Fibroblast of skin of right quadriceps (primary cell): ENCODE measurements at places on chromosomes 2 and 18.

GRCh38 chr2:172962824-172963223 is 112.8 kb upstream of the MAP3K20 start:
- DNase-seq: peak; percentile 65

DNA sequence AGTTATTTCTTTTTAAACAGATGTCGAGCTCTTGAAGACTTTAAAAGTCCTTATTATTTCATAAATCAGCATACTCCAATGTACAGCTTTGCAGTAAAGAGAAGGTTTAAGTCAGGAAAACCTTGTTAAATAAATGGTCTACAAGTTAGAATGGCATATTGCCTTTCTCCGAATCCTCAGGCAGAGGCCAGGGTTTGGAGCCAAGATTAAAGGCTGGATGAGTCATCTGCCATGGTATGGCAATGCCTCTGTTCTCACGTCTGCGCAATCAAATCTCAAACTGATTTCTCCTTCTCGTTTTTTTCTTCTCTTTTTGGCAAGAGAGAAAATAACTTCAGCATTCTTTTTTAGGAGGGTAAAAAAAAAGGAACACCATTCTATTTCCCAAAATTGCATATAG is 5.6 kb upstream of the KCNJ3 start:
- peak; percentile 15 for DNase-seq

GRCh38 chr2:188609321-188610049 is 317.8 kb downstream of the GULP1 start:
- peak; percentile 65 for DNase-seq

- DNase-seq: no peak
Measured at GRCh38 chr2:80028584-80028983, 276.0 kb downstream of the LRRTM1 start.

DNA sequence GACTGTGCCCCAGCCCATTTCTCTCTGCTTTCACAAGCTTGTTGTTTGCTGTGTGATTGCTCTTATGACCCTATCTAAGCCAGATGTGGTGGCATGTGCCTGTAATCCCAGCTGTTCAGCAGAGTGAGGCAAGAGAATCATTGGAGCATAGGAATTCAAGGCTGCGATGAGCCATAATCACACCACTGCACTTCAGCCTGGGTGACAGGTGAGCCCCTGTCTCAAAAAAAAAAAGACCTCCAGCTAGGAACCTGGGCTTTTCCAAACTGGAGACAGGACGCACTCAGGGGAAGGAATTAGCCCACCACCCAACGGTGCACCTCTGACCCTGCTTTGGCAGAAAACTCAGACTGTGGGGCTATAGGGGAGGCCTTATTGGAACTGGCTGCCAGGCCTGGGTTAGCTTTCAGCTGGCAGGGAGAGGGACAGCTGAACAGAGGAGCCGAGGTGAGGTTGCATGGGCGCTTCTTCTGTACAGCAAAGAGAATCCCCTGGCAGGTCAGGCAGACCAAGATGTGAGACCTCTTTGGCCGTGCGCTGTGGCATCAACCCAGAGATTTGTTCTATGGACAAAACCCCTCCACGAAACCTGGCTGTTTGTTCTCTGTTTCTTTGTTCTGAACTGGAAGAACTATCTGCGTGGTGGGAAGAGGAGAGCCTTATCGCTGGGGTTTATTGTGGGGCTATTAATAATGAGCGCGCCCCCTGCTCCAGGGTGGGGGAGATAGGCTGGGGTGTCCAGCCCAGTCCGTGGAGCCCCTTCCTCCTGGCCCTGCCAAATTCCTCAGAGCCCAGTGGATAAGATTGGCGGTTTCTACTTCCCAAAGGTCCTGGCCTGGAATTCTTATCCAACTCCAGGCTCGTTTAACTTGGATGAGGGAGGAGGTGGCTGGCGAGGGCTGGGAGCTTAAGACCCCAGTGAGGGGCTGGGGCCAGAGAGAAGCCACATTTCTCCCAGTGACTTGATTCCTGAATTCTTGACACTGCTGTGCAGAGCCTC is 38.8 kb upstream of the SMAD7 start:
- no peak for DNase-seq

- no peak for DNase-seq
Measured at GRCh38 chr18:7206217-7206616, 24.7 kb upstream of the LRRC30 start.

- no peak for DNase-seq
Measured at GRCh38 chr2:8059255-8059654, 622.6 kb upstream of the ID2 start.

GRCh38 chr2:10374362-10374943 is 71.7 kb downstream of the HPCAL1 start:
- DNase-seq: no peak

- DNase-seq: peak; percentile 76
Measured at GRCh38 chr2:9091811-9092210, 88.3 kb upstream of the MBOAT2 start.

DNA sequence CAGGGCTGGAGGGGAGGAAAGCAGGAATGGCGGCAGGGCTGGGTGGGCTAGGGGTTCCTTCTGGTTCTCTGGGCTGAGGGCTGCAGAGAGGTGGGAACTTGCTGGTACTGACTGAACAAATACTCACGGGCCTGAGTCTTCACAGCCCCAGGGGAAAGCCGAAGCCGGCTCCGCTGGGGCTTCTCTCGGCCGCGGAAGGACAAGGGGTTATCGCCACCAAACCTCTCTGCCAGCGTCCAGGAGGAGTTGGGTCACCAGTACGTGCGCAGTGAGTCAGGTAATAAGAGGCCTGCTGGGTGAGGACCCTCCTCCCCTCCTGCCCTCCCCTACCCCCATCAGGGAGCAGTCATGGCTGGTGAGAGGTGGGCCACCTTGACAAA is 13.5 kb upstream of the GMPPA start:
- no peak for DNase-seq

DNA sequence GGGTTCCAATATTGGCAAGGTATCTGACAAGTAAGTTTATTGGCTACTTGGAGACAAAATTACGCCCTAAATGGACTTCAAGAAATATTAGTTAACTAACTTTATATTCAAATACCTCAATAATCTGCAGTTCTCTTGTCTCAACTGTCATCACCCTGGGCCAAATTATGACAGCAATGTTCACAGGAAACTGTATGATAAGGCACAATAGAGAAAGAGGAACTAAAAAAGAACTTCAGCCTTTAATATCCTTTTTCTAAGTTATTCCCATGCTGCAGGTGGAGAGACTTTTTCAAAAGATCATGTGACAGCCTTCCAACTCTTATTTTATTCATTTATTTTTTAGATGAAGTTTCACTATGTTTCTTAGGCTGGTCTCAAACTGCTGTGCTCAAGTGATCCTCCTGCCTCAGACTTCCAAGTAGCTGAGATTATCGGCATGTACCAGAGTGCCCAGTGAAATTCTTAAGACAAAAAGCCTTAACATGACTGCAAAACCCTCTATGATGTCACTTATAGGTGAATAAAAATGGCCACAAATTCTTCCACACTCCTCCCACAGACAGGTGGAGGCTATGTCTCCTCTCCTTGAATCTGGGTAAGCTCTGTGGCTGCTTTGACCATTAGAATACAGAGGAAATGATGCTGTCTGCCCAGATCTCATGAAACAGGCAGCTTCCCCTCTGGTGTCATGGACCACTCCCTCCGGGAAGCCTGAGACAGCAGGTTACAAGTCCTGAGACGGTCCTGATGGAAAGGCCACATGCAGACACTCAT is 211.0 kb downstream of the TGIF1 start:
- no peak for DNase-seq

DNA sequence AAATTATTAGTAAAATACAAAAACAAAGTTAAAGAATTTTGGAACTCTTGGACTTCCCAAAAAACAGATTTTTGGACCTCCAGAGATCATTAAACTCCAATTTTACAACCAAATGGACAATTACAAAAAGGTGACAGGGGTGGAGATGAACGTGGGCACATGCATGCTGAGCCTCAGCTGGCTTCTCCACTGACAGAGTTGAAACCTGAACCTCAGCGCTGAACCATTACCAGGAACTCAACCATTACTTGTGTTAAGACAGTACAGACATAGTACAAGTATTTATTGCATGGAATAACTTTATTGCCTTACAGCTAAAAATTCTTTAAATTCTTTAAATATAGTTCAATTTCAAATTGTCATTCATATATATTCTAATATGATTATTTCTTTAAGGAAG is 33.0 kb upstream of the KIDINS220 start:
- no peak for DNase-seq

DNA sequence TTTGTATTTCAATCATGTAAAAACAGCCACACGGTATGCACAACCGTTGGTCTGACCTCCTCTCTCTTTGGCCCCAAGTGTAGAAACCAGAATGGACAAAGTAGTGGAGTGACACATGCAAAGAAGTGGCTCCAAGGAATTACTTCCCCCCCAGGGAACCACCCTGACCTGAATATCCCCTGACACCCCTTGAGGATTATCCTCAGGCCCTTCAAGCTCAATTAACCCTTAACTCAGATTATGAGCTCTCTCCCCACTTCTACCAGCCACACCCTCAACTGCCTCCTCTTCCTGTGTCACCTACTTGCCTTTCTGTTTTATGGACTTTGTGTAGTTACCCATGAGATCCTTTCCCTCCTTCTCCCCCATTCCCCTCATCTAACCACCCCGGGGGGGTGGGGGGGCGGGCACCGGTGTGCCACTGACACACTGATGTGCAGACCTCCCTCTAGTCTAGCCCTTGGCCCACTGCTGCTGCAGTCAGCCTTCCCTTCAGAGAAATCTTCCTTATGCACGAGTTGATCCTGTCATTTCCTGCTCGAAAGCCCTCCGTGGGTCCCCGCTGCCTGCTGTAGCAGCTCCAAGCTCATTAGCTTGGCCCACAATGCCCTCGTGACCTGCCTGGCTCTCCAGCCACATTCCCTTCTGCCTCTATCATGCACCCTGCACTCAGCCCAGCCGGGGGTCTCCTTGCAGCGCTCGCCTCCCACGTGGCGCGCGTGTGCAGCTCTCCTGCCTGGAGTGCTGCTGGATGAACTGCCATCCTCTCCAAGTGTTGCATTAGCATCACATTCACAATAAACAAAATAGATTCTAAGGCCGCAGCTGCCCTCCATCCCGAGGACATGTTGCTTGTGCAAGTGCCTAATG is 40.1 kb upstream of the TMEM177 start:
- no peak for DNase-seq

DNA sequence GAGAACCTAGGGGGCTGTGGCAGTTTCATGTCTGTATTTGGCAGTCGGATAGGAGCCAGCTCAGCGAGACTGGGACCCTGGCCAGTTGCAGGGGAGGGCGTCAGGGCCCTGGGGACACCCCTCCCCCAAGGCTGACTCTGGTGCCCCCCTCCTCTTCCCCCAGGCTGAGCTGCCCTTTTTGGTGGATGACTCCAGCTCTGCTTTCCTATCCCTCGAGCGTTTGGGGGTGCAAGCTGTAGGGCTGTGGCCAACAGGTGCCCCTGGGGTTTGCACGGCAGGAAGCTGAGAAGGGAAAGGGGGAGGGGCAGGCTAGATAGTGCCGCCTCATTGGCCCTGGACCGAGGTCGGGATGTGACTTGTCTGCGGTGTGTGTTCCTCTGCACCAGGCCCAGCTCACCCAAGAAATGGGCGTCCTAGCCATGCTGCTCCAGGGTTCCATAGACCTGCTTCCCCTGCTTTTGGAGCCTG is 26.4 kb downstream of the SPEG start:
- peak; percentile 67 for DNase-seq

DNA sequence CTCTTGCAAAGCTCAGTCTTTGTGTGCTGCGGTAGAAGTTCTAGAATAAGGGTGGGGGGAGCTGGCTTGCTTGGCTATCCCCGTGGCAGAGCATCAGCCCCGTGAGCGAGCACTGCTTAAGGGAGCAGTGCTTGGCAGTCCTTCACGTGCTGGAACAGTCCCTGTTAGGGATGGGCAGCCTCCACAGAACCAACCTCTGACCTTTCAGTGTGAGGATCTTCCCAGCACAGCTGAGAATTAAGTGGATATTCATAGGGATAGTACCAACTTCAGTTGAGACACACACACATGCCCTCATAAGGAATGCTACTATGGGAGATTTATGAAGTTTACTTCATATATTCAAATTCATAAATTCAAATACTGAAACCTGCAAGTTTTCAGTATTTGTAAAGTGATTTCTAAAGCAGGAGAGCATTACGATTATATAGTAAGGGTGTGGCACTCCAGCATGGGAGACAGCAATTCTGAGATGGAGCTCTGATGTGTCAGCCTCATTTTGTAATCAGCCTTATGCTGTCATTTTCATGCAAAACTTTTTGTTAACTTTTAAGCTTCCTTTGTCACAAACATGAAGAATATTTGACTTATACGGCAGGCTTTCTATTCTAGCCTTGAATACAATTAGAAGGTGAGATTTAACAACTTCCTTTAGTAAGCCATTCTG is 39.5 kb downstream of the ATP9B start:
- DNase-seq: no peak

DNA sequence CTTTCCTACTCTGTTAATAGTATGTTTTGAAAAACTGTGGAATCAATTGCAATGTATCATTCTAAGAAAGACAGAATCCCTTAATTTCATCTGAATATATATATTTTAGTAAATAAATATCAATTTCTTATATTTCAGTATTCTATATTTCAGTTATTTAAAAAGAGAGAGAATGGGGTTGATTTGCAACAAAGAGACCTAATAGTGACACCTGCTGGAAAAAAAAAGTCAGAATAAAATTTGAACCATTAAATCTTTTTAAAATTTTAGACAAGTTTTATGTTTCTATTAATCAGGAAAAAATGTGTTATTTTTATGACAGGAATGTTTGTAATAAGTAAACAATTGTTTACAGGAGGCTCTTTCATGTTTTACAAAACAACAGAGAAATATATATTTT is 20.7 kb upstream of the CCNT2 start:
- peak; percentile 5 for DNase-seq

DNA sequence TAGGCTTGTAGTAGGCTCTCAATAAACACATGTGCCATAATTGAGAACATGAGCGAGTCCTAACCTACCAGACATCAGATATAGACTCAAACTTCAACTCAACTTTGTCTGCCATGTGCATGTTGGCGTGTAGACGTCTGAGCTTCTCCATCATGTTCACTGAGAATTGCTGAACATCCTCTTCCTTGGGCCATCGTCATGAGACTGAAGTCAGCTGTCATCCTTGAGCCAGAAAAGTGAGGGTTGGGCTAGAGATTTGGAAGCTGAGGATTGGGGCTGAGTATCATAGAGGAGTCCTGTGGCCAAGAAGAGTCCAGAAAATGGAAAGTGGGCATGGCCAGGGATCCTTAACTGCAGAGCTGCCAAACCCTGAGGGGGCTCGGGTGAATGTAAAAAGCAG is 7.8 kb upstream of the EFR3B start:
- no peak for DNase-seq

DNA sequence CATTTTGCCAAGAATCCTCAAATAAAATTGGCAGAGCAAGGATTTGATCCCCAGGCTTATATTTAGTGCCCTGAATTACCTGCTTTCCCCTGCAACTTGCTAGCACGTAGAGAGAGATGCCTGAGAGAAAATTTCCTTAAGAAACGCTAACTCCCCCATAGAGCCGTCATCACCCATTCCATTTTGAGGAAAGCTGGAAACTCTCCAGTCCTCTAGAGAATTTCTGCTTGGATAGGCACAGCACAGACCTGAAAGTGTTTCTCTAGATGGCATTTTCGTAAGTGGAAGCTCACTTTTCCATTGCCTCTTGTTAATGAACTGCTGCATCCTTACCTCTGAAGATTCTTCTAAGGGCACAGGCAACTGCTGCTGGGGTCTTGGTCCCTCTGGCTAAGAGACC is 277.8 kb upstream of the SIX2 start:
- no peak for DNase-seq

- peak; percentile 73 for DNase-seq
Measured at GRCh38 chr2:234678711-234679110, 181.8 kb upstream of the ARL4C start.

- DNase-seq: no peak
Measured at GRCh38 chr2:218224186-218224585, 7.2 kb downstream of the ARPC2 start.

GRCh38 chr2:136439064-136439676 is 321.2 kb upstream of the CXCR4 start:
- no peak for DNase-seq

- no peak for DNase-seq
Measured at GRCh38 chr2:205811387-205811786, 129.1 kb downstream of the NRP2 start.
